ENCODE measurements at places on chromosomes 2 and 18. TPM values are rescaled to one million over a fixed set of nuclear protein-coding genes. Genes with fewer than 3 reads are reported as not detected.

DNA sequence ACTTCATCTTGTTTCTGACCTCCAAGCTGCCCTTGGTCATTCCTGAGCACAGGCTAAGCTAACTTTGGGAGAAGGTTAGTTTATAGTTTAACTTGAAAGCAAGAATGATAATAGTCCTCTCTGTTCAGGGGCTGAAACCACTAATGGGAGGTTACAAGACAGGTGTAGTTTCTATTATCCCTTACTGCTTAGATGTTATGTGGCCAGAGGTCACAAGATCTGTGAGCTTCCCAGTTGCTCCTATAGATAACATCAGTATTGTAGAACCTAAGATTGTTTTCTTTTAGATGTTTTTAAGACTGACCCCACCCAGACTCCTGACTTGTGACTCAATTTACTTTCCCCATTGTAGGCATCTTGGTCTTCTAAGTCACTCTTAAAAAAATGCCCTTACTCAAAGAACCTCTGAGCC lies 94.8 kb upstream of the LPIN2 start:
- no peak for DNase-seq

- DNase-seq, result peak; percentile 26
Measured at GRCh38 chr2:127859712-127860085, 1.7 kb upstream of the POLR2D start.

Gene ACMSD
- total RNA-seq, result not detected

GRCh38 chr2:48781366-48781765 lies 25.8 kb upstream of the LHCGR start:
- no peak for DNase-seq

GRCh38 chr2:233838251-233838650 lies 16.1 kb downstream of the HJURP start:
- DNase-seq, result no peak

Gene ABCG8
- total RNA-seq, result not detected

DNA sequence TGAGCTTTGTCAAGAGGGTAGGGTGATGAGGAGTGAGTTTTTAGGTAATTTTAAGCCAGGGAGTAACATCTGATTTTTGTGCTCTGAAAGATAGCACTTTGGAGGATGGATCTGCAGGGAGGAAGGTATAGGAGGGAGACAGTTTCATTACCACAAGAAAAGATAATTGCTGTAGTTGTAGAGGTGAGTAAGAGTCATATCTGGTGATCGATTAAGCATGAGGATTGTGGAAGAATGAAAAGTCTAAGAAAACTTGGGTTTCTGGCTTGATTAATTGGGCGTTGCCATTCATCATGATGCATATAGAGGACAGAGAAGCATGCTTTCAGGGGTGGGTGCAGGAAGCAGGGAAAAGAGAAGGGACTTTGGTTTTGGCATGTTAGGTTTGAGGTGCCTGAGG lies 18.5 kb downstream of the KCMF1 start:
- no peak for DNase-seq

GRCh38 chr2:195636890-195637289 lies 20.1 kb upstream of the SLC39A10 start:
- no peak for DNase-seq

Gene DOK1
- total RNA-seq, result 24.5 TPM

Gene UGT1A4
- total RNA-seq, result not detected

Measured in omental fat pad (tissue), 4 donors.